Caki2 (cell line): ENCODE measurements at places on chromosomes 13 and 19. TPM values are rescaled to one million over a fixed set of nuclear protein-coding genes. Genes with fewer than 3 reads are reported as not detected.

DNA sequence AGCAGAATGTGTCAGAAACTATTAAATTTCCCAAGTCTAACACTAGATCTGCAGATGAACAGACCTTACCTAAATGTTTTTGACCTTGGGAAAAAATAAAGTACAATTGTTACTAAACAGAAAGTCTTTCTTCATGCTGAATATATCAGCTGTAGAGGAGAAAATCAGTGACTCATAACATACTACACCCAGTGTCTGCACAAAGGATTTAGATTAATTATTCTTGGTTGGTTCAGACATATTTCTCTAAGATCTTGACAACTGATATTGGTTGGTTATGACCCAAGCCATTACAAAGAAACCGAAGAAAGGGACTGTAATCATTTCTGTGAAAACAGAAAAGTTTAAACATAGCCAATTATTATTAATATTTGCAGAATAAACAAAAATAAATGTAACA lies 225.1 kb downstream of the HS6ST3 start:
- DNase-seq: no peak

DNA sequence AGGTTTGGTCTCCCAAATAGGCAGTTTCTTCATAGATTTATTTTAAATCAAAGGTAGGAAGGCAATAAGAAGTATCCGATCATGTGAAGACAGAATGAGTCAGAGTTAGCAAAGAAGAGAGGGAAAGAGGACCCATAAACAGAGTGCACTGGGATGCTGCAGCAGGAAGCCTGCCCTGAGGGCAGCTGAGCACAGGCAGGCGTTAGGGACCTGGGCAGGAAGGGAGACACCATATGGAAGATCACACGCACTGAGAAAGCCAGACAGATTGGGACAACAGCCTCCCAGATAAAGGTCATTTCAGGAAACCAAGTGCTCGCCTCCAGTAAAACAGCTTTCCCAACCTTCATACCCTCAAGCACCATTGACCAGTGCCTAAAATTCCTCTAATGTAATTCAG lies 598.0 kb downstream of the EFNB2 start:
- DNase-seq: no peak

DNA sequence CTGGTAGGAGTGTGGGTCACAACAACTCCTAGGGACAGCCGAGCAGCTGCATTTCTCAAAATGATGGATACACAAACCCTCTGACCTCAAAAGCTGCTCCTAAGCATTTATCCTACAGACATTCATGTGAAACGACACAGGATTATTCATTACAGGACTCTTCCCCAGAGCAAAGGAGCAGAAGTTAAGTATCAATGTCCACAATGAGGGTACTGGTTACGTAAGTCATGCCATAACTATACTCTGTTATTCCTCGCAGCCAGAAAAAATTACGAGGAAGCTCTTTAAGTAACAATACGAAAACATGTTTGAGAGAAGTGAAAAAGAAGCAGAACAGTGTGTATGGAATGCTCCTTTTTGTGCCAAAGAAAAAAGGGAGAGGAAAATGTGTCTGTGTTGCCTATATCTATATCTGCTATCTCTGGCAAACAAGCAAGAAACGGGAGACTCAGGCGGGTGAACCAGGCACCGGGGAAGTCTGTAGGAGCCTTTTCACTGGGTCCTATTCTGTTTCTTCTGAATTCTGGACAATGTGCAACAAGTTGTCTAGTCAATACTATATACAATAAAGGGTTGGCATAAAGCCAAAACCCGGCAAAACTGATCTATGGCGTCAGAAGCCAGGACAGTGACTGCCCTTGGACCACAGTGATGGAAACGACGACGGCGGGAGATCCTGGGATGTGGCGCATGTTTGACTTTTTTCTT lies 1.3 kb downstream of the ISOC2 start:
- DNase-seq: no peak

- DNase-seq: no peak
Observed at GRCh38 chr19:3658004-3658869, 31.6 kb upstream of the CACTIN start.

GRCh38 chr19:46155237-46155636 lies 7.2 kb downstream of the IGFL2 start:
- DNase-seq: no peak

- no peak for DNase-seq
Observed at GRCh38 chr19:2150794-2151338, 500 bp downstream of the AP3D1 start.

GRCh38 chr13:28067491-28067890 lies 32.9 kb downstream of the FLT3 start:
- DNase-seq: no peak

DNA sequence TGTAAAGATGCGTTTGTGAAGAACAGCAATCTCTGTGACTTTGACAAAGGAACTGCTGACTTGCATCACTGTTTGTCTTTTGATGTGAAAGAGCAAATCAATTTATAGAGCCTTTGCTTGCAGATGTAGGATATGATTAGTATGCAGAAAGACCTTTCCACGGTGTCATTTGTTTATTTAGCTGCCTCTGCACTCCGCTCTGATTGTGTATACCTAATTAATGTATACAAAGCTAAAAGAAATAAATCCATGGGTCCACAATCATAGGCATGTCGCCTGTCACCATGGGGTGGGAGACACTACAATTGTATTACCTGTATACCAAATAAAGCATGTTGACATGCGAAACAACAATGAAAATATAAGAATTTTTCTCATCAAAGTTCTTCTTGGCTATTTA lies 410.7 kb downstream of the MZT1 start:
- DNase-seq: no peak

GRCh38 chr19:30549151-30549550 lies 177.0 kb downstream of the ZNF536 start:
- DNase-seq: no peak

DNA sequence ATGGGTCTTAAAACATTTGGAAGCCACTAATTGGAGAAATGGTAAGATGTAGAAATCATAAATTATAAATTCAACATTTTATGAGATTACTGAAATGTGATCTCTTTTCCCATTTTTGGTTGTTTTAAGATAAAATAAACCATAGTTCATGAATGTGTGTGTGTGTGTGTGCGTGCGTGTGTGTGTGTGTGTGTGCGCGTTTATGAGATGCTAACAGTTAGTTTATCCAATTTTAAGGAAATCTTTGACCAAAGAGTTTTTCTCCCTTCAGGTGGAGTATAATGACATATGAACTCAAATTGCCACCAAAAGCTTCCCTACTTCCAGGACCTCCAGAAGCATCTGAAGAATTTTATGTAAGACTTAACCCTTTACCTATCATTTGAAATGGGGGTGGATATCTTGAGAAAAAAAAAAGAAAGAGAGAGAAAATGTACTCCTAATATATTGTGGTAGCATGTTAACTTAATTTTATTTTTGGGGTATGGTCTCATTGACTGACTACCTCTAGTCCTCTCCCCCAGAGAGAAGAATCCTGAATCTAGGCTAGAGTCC lies 98.1 kb upstream of the AKAP11 start:
- no peak for DNase-seq

- no peak for DNase-seq
Observed at GRCh38 chr19:18507021-18507726, 14.7 kb downstream of the ELL start.

- no peak for DNase-seq
Observed at GRCh38 chr13:60335531-60335930, 61.5 kb upstream of the TDRD3 start.

- DNase-seq: peak; percentile 15
Observed at GRCh38 chr13:75256922-75257321, 225.0 kb downstream of the TBC1D4 start.

DNA sequence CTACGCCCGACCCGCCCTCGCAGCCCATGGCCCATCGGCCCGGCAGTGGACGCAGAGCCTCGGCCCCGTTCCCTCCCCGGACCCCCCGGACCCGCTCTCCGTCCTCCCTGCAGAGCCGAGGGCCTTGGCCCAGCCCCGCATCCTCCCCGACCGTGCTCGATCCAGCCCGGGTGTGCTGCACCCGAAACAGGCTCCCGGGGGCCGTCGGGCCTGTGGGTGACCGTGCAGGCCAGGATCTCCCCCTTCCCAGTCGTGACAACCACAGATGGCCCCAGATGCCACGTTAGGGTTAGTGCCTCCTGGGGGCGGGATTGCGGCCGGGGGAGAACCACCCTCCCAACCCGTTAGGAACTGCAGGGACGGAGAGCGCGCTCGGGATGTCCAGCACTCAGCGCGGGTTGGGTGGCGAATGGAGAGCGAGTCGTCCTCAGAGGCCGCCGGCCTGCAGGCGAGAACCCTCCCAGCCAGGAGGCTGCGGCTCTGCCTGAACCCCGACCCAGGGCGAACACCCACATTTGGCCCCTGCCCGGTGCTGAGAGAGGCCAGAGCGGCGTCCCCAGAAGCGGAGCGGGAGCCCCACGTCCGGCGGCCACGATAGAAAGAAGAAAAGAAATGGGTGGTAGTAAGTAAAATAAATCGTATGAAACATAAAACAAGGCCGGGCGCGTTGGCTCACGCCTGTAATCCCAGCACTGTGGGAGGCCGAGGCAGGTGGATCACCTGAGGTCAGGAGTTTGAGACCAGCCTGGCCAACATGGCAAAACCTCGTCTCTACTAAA lies 6.7 kb upstream of the MADCAM1 start:
- no peak for DNase-seq

- DNase-seq: no peak
Observed at GRCh38 chr13:55439450-55439849, 1701.3 kb upstream of the PRR20A start.

DNA sequence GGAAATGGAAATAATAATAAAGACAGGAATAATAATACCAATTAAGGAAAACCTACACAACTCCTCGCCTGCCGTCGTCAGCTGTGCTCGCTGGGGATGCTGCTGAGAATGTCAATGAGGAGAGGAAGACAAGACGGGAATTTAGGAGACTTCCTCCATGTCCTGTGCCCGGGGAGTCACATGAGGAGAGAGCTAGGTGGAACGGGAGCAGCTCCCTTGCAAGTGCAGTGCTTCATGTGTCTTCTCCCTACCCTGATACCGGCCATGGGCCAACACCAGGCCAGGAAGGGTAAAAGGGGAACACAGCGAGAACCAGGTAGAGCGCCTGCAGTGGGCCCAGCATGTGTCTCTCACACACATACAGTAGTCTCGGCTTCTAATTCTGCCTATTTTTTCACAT lies 11.8 kb downstream of the DOCK9 start:
- no peak for DNase-seq

- peak; percentile 21 for DNase-seq
Observed at GRCh38 chr19:37227996-37228395, 10.0 kb downstream of the ZNF383 start.

- no peak for DNase-seq
Observed at GRCh38 chr13:102769679-102770078, 3.9 kb downstream of the TEX30 start.

- peak; percentile 94 for DNase-seq
Observed at GRCh38 chr19:18135712-18136584, 17.0 kb upstream of the PIK3R2 start.

DNA sequence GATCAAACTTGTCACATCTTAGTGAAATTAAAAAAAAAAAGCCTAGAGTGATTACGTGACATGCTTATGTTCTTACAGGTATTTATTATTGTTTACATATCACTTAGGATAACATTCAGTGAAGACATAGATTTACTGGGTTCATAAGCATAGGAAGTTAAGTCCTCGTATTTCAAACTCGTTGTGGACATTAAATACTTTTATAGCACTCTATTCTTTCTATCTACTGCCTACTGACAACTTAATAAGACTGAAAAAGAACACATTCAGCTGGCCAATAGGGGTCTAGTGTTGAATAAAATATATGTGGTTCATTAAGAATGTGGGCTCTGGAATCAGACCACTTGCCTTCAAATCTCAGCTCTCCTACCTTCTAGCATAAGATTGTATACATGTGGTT lies 1927.4 kb downstream of the PCDH9 start:
- DNase-seq: no peak

GRCh38 chr19:18946918-18947317 lies 5.9 kb upstream of the HOMER3 start:
- no peak for DNase-seq

- DNase-seq: no peak
Observed at GRCh38 chr19:8335343-8336071, 7.6 kb downstream of the KANK3 start.

DNA sequence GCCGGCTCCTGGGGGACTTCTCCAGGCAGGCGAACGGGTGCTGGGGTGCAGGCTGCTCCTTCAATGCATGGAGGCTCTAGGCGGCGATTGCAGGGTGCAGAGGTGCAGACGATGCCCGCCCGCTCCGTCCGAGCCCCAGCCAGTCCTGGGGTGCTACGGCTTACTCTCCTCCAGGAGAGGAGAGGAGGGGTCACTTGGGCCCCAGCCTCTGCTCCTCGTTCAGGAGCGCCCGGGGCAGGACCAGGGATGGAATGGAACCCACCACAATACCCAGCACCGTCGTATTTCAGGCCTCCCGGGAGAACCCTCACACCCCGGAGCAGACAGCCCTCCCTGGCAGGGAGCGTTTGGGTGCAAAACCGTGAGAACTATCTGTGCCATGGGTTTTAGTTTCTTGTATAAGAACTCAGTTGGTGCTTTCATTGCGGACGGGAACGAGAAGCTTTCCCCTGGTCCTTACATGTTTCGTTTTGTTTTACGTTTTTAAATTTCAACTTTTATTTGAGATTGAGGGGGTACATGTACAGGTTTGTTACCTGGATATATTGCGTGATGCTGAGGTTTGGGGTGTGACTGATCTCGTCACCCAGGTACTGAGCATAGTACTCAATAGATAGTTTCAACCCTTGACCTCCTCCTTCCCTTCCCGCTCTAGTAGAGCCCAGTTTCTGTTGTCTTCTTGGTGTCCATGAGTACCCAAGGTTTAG lies 46.8 kb downstream of the ARHGEF18 start:
- DNase-seq: peak; percentile 2

DNA sequence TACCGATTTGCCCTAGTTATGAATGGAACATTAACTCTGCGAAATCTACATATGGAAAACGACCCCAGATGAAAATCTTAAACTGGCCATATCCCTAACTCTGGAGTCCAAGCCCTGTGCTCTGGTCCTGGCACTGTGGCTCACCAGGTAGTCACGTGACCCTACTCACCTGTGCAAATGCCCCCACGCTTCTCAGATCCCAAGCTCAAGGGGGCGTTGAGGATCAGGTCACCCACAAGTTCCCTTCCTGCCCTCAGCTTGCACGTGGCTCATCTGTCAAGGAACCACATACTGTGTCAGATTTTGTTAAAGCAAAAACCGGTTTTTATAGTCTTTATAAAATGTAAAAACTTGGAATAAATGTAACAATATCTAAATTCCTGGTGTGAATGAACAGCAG lies 324.0 kb downstream of the SHISA2 start:
- no peak for DNase-seq

The EID2B gene
- total RNA-seq: 6.2 and 10.2 TPM in 2 replicates

The LRRC8E gene
- 14.7 and 15.9 TPM in 2 replicates for total RNA-seq

The FGF14 gene
- not detected in 2 replicates for total RNA-seq

The ZMYM5 gene
- total RNA-seq: 3.3 and 4.5 TPM in 2 replicates

The SPRED3 gene
- 1.7 TPM in 1 of 2 replicates, not detected in the other for total RNA-seq
